ENCODE measurements at places on chromosomes 1 and 21.

DNA sequence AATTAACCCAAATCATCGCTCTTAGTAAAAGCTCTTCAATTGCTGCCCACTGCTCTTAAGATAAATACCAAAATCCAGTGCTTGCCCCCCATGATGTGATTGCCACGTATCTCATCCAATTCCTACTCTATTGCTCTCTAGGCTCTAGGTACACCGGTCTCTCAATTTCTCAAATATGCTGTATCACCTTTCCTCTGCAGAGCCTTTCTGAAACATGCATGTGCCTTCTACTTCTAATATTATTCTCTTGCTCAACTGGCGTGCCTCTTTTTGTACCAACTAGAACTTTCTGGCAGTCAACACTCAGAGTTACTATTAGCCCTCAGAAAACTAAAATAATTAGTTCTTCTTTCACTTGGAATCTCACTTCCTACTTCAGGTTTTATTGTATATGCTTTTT is 111.7 kb upstream of the LBR start:
- no peak for DNase-seq

DNA sequence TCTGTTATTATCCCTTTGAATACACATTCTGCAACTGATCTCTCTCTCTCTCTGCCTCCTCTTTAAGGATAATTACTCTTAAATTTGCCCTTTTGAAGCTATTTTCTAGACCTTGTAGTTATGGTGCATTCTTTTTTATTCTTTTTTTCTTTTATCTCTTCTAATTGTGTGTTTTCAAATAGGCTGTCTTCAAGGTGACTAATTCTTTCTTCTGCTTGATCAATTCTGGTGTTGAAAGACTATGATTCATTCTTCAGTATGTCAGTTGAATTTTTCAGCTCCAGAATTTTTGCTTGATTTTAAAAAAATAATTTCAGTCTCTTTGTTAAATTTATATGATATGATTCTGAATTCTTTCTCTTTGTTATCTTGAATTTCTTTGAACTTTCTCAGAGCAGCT is 95.6 kb upstream of the GPR52 start:
- DNase-seq = no peak

- no peak for DNase-seq
Measured at GRCh38 chr1:15969321-15969880, 6.5 kb downstream of the ZBTB17 start.

- no peak for DNase-seq
Measured at GRCh38 chr1:95181096-95181495, 52.9 kb upstream of the RWDD3 start.

DNA sequence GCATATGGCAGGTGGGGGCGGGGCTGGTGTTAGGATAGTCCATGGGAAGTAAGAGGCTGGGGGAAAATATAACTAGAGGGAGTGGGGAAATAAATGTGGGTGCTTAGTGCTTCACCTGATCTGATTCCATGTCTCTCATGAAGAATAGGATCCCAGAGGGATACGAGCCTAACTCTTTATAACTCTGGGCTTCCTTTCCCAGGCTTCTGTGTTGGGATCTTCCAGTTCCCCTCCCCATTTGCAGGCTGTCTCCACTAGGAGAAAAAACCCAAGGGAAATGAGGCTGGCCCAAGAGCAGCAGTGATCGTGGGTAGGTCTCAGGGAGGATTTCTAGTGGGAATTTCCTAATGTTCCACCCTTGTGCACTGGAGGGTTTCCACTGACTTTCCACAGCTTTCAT is 1.6 kb downstream of the KCNJ9 start:
- DNase-seq = no peak

DNA sequence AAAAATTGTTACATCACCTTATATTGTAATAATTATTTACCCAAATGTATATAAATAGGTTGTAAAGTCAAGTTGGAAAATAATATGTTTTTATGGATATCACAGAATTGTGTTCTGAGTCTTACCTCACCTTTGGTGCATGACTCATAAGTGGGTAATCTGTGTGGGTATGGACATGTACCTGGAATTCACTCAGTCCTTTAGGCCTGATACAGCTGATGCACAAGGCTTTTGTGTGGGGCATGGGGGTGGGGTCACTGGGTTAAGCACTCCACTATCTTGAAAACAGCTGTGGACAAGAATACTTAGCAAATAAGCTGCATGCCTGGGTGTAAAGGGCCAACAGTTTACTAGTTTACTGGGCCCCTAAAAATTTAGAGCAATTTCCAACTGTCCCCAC is 34.4 kb downstream of the INKA2 start:
- DNase-seq = no peak

DNA sequence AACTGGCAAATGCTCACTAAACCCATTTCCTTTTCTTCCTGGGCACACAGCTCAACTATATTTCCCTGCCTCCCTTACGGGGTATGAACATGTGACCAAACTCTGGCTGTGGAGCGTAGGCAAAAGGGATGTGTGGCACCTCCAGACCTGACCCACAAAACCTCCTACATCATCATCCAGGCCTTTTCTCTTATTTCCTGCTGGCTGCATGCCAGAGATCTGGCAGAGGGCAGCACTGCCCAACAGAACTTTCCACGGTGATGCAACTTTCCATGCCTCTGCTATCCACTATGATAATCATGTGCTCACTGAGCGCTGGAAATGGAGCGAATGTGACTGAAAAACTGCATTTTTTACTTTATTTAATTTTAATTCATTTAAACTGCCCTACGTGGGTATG is 99.6 kb upstream of the CACNA1E start:
- DNase-seq = no peak

DNA sequence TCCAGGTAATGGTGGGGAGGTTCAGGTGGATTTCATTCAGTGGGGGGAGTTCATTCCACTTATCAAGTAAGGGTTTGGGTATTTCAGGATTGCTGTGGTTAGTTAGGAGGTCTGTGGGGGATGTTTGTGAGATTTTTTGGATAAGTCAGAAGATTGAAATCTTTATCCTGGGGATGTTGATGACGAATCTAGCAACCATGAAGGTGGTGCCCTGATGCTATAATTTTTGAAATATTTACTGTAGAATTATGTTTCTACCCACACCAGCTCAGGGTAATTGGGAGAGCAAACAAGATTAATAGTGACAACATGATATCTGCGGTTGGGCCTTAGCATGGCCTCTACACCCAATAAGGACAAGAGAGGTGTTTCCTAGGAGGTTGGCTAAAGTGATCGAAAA is 28.3 kb downstream of the SUCO start:
- DNase-seq = no peak

GRCh38 chr1:30452170-30452569 is 271.2 kb downstream of the MATN1 start:
- no peak for DNase-seq

DNA sequence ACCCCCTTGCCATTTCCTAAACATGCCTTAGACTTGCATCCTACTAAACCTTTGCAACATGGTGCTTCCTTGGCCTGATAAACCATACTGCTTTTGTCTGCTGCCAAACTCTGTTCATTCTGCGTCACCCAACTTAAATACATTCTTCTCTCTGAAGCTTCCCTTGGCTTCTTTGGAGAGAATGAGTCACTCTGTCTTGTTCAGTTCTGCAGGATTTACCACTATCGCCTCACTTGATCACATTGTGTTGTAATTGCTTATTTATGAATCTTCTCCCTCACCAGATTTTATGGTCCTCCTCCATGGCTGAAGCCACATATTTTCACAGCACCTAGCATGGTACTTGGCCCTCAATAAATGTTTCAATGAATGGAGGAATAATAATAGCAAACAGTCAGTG is 21.7 kb upstream of the TUT4 start:
- DNase-seq = no peak

DNA sequence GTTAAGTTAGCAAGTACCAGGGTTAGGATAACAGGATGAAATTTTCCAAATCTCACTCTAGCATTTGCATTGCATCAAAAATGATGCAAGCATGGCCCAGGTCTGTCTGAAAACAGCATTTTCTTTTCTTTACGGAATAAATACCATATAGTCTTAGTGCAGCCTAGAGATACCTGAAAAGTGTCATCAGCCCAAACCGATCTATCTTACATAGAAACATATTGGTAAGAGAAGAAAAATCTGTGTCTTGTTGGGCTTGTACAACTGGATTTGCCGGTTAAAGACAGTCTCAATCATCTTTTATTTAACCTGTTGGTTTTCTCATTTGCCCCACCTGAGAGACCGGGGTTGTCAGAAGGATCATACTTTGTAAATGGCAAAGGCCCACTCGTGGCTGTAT is 15.8 kb downstream of the ACP6 start:
- no peak for DNase-seq

DNA sequence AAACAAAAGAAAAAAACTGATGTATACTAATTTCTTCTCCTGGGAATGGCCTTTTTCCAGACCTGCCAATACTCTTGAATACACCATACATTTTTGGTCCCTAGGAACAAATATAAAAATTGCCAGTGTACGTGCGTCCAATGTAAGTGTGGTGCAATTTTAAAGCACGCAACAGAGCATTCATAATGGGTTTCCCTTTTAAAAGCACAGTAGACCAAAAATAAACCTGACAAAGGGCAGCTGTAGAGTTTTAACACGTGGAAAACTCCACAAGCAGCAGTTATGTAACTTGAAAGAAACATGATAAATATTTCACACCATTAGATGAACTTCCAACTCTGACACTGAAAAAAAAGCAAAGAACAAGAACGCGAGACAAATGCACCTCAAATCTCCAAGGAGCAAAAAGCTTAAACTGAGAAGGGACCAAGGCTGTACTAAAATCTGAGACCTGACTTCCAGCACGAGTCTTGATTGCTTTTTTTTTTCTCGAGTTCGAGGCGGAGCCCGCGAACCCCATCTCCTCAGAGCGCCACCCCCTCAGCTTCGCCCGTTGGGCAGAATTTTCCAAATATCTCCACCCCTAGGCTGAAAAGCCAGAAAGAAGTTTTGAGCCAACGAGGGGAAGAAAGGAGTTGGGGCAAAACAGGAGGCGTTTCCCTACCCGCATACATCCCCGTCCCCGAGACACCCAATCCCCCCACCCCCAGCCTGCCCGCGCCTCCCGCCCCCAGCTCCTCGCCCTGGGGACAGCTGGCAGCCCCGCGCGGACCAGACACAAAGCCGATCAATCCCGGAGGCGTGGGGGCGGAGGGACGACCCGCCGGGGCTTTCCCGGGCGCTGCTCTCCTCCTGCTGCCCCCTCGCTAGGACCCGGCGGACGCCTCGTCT is at the start of gene JAM2:
Gene JAM2 (plus strand): TSS at position 599 of the 891 bp plus-strand sequence. CDS start 564 bp downstream, outside the sequence.
- DNase-seq = no peak

- DNase-seq = no peak
Measured at GRCh38 chr1:54499360-54500106, 48.5 kb upstream of the ACOT11 start.

DNA sequence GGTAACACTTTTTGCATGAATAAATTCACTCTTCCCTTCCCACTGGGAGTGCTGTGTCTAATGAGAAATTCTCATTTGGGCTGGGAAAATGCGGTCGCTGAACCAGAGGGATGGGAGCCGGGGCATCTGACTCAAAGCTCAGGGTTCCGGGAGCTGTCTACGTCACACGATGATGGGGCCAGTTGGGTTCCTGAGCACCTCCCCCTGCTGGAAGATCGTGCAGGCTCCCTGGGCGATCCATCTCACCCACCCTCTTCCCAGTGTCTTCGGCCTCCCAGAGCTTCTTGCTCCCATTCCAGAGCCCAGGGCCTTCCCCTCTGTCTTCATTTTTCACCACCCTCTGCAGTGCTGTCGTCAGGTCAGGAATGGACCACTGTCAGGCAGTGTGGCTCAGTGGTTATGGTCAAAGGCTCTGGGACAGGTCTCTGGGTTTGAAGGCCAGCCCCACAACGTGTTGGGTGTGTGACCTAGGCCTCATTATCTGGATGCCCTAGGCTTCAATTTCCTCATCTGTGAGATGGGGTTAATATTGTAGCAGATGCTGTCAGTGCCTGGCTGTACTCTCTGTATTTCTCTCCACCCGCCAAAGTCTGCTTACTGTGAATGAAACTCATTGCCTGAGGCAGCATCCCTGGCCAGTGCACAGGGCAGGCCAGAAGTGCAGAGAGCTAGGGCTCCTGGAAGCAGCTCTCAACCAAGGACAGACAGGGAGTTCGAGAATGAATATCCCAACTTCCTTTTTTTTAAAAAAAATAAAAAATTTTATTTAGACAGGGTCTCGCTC is 31.8 kb downstream of the IGSF21 start:
- no peak for DNase-seq

- no peak for DNase-seq
Measured at GRCh38 chr1:225446595-225446960, 18.7 kb upstream of the LBR start.

GRCh38 chr1:205843036-205843859 is 6.7 kb downstream of the PM20D1 start:
- DNase-seq = no peak

- no peak for DNase-seq
Measured at GRCh38 chr1:111600886-111601386, 18.7 kb upstream of the RAP1A start.

DNA sequence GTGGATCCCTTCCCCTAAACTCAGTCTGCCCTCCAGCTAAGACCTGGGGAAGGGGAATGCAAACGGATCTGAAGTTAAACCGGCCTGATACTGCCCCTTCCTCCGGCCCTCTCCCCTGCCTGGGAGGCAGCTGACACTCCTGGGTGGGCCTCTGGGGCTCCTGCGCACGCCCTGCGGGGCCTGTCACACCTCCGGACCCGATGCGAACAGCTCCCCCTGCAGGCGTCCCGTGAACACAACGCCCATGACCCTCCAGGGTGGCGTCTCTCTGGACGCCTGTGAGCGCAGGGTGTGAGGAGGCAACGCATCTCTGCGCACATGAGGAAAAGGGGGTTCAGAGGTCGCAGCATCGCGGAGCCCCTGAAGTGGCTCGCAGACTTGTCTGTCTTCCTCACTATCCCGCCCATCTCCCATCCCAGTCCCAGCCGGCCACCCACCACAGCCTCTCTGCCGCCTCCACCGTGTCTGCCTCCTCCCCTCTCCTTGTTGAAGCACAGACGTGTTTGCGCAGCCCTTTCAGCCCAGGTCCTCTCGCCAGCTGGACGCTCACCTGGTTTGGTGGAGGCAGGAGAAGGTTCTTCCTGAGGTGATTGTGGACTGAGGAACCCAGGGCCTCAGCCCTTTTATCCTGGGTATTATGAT is 421 bp upstream of the LCE3A start:
- no peak for DNase-seq

DNA sequence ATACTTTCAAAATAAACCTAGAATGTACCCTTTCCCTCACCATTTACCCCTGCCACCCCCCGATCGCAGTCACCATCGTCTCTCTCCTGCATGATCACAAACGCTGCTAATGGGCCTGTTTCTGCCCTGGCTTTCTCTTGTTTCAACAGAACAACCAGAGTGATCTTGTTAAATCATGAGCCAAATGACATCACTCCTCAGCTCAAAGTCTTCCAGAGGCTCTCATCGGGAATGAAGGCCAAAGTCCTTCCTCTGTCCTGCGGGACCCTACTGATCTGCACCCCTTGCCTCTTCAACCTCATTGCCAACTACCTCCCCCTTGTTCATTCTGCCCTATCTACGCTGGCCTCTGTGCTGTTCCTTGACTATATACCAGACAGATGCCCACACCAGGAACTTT is 39.4 kb upstream of the PTGFRN start:
- no peak for DNase-seq

All from stimulated activated CD4-positive, alpha-beta T cell treated with anti-CD3 and anti-CD28 coated beads, Interleukin-15, amount 100 ng/mL, for 1 hour (primary cell).